ENCODE measurements at places on chromosomes 2 and 18.

GRCh38 chr2:240956935-240957655 is 41.3 kb upstream of the SNED1 start:
- no peak for DNase-seq

DNA sequence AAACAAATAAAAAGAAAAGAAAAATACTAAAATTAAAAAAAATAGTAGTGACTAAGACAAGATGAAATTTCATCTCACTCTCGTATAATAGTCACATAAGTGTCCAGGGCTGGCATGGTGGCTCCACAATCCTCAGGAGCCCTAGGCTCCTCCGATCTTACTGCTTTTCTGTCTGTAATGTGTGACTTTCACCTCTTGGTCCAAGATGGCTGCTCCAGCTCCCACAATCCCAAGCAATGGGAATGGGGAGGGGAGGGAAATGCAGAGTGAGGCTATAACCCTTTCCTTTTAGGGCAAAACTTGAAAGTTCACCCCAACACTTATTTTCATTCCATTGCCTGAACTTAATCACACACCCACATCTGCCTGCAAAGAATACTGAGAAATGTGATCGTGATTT is 90.4 kb downstream of the MOGAT1 start:
- no peak for DNase-seq

GRCh38 chr2:127584516-127585033 is 49.1 kb downstream of the MYO7B start:
- DNase-seq: no peak

- no peak for DNase-seq
Measured at GRCh38 chr2:147649998-147650397, 194.8 kb upstream of the ACVR2A start.

GRCh38 chr2:150063432-150063889 is 424.0 kb downstream of the RND3 start:
- no peak for DNase-seq

Data from activated naive CD4-positive, alpha-beta T cell treated with anti-CD3 and anti-CD28 coated beads, Interleukin-2, amount 50 U/mL, for 16 hours (primary cell).